ENCODE measurements at places on chromosomes 12 and 14.

- peak; percentile 32 for DNase-seq
Observed at GRCh38 chr14:22653012-22653621, 9.0 kb upstream of the OR6J1 start.

DNA sequence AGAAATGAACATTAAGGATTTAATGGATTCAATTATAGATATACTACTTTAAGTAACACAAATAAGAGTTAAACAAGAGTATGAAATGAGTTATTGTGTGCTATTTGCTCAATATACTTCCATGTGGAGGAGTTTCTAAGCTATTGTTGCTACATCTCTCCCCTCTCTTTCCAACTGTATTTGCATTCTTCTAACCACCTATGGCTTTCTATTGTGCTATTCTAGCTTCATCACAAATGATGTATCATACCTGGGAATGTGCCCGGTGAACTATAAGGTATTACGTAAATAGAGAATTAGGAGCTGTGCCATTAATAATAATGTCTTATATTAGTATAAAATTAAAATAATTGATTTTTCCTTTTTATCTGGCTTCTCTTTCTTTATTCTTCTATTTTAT lies 87.1 kb upstream of the PLEKHG7 start:
- no peak for DNase-seq

DNA sequence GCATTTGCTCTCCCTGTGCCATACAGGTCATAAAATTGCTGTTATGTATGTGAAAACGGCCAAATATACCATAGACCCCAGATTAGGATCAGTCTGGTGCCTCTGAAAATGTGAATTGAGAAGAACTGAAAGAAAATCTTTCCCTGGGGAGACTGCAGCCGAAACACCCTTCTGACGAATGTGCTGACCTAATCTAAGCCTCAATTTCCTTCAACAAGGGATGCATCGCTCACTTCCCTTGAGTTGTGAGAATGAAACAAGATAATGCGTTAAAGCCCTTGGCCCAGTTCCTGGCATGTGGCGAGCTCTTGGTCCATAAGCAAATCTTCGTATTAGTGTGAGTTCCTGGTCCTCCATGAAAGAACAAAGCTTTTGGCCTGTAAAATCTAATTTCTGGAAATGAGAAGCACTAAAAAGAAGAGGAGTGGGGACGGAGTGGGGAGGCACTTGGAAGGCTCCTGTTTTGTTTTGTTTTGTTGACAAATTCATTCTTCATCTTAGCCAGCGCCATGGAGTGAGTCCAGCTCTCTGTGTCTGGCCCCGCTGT lies 49.5 kb upstream of the RTRAF start:
- DNase-seq, result no peak

DNA sequence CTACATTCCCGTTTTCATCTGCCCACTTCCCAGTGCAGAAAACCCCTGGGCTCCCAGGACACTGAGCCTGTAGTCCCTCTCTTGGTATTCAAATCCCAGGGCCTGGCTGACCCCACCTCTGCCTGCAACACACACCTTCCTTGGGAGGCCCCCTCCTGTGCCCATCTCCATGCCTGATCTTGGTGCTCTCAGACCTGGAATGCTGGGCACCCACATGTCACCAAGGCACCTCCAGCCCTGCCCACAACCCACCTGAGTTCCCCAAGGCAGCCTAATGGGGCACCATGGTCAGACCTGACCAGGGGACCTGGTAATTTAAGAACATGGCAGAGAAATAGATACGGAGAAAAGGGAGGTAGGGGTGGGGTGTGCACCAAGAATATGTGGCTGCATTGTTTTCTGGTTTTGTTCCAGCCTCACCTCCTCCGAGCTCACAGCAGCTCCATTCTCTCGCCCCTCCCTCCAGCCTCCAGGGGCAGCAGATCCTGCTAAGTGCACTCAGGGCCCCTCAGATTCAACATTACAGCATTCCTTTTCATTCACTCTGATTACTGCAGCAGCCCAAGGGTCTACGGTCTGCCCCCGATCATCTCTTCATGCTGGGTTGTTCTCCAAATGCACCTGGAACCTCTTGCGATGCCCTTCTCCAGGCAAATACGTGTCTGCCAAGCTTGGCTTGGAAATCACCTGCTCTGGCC lies 9.2 kb upstream of the HSP90AA1 start:
- no peak for DNase-seq

DNA sequence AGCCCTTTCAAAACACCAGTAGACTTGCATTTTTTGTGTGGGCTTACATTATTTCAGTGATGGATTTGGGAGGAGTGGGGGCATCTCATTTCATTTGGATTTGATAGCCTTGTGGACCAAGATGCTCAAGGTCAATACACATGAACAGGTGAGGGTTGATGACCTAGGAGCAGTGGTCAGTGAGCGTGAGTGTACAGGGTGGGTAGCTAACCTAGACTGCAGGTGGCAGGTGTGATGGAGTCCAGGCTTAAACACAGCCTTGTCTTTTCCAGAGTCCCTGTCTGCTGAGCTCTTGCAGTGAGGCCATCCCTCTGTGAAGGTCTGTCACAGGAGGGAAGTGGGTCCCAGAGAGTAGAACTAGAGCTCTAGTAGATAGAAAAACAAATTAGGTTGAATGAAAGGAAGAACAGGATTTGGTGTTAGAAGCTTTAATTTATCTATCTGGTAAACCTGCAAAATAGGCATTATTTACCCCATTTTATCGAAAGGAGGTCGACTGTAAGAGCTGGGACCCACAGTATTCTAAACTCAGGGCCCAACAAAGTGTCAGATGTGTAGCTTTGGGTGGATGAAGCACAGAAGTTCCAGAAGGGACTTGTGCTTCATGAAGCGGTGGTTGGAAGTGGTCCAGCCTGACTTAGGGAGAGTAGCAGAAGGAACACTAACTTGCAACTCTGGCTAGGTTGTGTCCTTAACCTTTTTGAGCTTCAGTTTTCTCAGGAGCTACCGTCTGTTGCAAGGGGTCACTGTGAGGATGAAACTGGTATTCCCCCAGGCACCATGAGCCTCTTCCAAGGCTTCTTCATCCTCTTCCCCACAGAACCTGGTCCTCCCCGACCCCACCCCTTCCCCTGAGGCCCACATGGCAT lies 18.2 kb downstream of the RPS6KL1 start:
- DNase-seq, result no peak

DNA sequence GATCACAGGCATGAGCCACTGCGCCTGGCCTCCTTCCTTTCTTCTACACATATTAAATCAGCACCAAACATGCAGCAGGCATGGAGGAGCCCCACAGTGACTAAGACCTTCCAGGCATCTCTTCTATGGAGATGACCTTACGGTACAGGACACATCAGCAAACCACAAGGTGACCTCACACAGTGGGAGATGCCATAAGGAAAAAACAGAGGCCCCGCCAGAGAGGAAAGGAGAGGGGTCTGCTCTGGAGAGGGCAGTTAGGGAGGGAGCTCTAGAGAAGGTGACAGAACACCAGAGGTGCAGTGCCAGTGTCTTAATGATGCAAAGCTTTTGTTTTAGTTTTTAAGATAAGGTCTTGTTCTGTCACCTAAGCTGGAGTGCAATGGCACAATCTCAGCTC lies 81.1 kb upstream of the ESRRB start:
- DNase-seq, result no peak

- no peak for DNase-seq
Observed at GRCh38 chr12:124242529-124243065, 52.3 kb upstream of the RFLNA start.

- DNase-seq, result no peak
Observed at GRCh38 chr12:41532072-41532471, 344.0 kb downstream of the PDZRN4 start.

GRCh38 chr12:108305520-108305919 lies 33.6 kb downstream of the CMKLR1 start:
- peak; percentile 21 for DNase-seq

DNA sequence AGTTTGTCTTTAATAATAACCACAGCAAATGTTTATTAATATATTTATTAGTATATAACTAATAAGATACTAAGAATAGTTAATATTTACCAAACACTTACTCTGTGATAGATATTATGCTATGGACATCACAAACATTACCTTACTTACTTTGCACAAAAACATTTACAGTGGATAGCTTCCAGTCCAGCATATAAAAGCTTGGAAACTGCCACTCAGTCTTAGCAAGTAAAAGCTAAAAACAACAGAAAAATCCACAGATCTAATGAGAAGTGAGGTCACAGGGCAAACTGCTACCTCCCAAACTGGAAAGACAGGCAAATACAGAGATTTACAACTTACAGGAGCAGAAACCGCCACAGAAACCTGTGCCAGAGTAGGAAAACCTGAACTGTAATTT lies 99.8 kb downstream of the METTL25 start:
- no peak for DNase-seq

- no peak for DNase-seq
Observed at GRCh38 chr14:64467101-64467500, 1.8 kb downstream of the AKAP5 start.

GRCh38 chr12:112169161-112169872 lies 44.0 kb downstream of the TRAFD1 start:
- no peak for DNase-seq

GRCh38 chr14:90903101-90903500 lies 86.9 kb upstream of the TTC7B start:
- peak; percentile 7 for DNase-seq

DNA sequence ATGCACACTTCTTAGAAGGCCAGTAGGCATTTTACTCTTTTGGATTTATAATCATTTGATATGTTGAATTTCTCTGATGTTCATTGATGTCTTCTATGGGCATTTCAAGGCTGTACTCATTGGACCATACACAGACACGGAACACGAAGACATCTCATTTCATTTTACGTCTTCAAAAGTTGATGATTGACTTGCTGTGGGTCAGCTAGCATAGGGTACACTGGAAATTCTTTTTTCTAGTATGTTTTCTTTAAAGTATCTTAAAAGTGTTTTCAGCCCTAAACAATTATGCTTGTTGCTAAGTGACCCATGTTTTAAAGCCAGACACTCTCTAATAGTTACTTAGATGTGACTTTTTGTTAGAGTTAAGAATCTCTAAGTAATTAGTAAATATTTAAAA lies 16.3 kb downstream of the TRHDE start:
- DNase-seq, result no peak

DNA sequence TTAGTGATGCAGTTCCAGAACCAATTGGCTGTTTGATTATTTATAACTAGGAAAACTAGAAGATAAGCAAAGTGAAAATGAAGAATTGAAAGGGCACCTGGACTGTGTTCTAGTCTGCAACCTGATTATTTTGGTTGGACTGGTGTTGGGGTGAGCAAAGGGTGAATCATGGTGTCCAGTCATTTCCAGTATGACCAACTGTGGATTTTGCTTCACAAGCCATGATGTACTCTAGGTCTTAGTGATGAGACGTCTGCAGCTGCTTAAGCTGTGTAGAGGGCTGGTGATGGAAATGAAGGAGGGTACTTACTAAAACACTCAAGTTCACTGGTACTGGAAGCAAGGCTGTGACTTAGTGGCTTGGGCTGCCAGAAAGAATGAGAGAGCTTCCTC lies 193.2 kb upstream of the FRMD6 start:
- DNase-seq, result no peak

DNA sequence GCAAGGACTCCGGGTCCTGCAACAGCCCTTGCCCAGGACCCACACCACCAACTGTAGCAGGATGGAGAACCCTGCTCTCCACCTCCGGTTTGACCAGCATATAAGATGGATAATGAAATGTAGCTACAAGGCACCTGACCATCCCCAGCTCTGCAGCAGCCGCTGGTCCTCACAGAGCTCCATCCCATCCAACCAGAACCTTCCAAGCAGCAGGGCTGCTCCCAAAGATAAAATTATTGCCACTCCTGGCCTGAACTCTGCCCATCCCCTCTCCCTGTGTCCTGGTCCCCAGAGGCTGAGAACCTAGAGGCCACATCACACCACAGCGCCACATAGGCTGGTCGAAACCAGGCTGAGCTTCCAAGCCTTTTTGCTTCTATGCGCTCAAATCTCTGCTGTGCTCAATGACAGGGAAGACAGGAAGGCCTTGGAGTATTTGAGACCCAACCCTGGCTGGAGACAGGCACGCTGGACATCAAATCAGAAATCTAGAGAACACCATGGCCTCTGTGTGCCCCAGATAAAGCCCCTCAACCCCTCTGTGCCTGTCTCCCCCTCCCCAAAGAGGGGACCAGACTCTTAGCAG lies 4.2 kb downstream of the CDK2AP1 start:
- DNase-seq, result no peak

GRCh38 chr14:51482102-51482501 lies 169.6 kb upstream of the FRMD6 start:
- DNase-seq, result no peak

DNA sequence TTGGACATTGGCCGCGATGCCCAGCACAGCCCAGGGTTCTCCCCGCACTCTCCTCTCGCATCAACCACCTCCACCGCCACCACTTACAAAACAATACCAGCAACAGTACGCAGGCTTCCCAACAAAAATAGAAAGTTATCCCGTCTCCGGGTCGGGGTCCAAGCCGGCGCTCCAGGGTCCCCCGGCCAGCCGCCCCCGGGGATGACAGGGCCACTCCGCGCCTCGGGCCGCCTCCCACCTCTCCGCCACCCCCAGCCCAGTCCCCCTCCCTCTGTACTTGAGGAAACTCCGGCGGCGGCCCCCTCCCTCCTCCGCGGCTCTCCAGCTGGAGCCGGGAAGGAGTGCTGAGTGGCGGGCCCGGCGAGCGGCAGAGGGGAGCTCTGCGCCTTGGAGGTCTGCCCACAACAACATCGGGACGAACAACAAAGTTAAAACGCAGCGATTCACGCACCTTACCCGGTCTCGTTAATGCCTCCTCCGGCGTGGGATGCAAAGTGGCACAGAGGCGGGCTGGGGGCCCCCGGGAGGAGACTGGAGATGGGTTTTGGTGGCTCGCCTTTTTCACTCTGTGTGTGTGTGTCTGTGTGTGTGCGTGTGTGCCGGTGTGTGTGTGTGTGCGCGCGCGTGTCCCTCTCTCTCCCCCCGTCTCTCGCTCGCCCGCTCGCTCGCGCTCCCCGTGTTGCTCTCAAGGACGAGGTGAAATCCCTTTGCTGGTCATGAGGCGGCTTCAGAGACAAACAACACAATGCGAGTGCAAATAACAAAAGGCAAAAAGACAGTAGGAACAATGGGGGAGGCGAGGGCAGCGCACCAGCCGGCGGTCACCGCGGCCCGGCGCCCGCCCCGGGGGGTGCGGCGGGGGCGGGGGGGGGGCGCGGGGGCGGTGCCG lies 386.8 kb downstream of the BCAT1 start:
- no peak for DNase-seq

DNA sequence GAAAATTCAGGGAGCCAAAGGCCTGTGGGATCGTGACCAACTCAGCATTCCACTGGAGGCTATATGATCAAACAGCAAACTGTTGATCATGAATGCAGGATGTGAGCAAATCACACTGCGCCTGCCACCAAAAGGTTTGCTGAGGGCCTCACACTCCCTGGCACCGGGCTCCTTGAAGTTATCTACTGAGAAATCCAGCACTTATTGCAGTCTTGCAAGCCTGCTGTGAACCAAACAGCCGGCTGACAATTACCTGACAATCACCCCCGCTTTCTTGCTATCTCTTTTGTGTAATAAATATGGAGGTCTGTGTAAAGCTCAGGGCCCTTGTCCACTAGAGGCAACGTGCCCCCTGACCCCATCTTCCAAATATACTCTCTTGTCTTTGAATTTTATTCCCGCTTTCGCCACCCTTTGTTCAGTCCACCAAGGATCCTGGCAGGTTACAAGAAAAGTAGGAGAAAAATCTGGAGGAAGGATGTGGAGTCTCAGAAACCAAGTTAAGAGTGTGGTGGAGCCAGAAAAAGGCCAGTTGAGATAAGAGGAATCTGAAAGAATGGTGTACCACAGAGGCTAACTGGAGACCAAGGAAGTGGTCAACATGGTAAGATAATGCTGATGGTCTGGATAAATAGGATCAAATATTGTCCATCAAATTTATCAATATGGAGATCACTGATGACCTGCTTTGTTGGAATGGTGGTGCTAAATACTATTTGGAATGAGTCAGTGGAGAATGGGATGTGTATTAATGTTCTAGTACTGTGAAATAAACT lies 229.2 kb downstream of the ALX1 start:
- no peak for DNase-seq

GRCh38 chr12:110677206-110677911 lies 11.6 kb downstream of the HVCN1 start:
- DNase-seq, result no peak
